Jurkat, Clone E6-1 (cell line): ENCODE measurements at places on chromosomes 5 and 9.
A peak's percentile ranks its signal among the peaks of the same experiment; 100 is the strongest.

GRCh38 chr5:121462441-121462840 lies 389.2 kb upstream of the FTMT start:
- no peak for DNase-seq

DNA sequence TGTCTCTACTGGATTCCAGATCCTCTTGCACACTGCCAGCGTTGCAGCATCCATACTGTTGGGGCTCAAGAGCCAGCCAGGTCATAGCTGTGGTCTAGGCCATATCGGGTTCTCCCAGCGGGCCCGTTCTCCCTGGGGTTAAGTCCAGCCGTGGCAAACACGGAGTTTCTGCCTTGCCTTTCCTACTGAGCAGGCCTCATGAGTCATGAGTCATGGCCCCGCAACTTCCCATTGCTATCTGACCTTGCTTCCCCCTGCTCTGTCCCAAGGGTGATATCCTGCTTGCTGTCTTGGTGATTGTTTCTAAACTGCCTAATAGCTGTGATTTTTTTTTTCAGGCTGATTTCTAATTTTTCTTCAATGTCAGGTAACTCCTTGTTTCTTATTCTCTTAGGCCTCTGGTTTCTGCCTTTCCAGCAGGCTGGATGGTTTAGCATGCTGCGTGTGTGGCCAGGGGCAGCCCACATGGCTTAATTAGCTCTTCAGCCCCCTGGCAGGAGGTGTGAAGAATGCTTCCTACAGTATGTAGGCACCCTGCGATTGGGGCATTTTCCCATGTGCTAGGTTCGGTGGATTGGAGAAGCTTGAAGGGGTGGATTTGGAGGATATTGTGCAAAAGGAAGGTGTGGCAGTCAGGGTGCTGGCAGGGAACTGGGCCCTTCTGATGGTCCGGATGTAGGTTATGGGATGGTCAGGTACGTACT lies 18.7 kb downstream of the DAPK1 start:
- DNase-seq = no peak

GRCh38 chr5:2542821-2543220 lies 208.7 kb downstream of the IRX2 start:
- DNase-seq = no peak

DNA sequence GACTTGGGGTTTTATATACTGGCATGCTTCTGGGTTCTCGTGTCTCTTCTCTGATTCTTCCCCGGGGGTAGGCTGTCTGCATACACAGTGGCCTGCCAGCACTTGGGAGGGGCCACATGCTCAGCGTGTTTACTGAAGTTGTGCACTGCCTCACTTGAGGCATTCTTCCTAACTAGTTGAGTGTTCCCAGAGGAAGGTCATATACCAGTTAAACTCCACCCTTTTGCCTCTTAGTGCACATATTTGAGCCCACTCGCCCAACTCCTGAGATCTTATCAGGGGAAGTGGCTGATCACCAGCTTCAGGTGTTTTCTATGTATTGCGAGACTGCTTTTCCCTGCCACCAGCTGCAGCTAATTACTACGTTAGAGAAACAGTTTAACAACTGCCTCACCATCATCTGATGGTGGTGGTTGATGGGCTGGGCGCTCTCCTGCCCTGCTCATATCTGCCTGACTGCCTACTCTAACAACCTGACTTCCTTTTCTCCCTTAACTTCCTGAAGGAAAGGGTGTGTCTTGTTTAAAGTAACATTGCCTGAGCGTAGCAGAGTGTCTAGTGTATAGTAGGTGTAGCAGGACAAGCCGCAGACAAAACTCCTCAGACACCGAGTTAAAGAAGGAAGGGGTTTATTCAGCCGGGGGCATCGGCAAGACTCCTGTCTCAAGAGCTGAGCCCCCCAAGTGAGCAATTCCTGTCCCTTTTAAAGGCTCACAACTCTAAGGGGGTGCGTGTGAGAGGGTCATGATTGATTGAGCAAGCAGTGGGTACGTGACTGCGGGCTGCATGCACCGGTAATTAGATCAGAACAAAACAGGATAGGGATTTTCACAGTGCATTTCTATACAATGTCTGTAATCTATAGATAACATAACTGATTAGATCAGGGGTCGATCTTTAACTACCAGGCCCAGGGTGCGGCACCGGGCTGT lies 60.1 kb upstream of the CLINT1 start:
- peak; percentile 96 for DNase-seq

- DNase-seq = no peak
These were observed 47.9 kb downstream of the COL5A1 start for GRCh38 chr9:134689321-134690181.

GRCh38 chr9:127904561-127905003 lies 5.2 kb upstream of the ST6GALNAC6 start:
- DNase-seq = no peak

GRCh38 chr9:22211588-22212360 lies 202.7 kb upstream of the CDKN2B start:
- no peak for DNase-seq

GRCh38 chr5:96973532-96974401 lies 37.9 kb downstream of the LNPEP start:
- peak; percentile 57 for DNase-seq

DNA sequence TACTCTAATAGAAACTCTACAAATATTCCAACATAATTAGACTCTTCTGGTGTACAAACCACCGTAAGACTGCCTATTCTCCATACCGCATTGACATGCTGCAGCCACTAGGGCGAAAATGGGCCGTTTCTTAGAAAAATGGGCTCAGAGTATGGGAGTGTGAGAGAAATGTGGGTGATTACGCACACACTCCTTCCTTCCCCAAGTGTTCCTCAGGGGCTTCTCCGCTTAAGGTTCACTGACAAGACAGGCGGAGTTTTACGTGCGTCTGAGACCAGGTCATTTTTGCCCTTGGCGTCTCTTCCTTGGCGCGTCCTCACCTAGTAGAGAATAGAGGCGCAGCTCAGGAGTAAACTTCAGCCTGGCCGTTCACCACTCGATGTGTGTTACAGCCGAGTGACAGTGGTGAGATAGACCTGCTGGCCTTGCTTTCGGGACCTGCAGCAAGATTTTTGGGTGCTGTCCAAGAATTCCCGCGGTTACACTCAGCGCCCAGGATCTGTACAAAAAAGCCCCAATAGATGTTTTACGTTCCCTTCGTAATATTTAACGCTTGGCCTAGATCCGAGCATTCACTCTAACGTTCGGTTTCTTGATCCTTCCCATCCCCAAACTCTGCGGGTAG lies 1.8 kb upstream of the NTRK2 start:
- DNase-seq = peak; percentile 0

GRCh38 chr9:128551657-128552152 lies 682 bp upstream of the SPTAN1 start:
- no peak for DNase-seq

DNA sequence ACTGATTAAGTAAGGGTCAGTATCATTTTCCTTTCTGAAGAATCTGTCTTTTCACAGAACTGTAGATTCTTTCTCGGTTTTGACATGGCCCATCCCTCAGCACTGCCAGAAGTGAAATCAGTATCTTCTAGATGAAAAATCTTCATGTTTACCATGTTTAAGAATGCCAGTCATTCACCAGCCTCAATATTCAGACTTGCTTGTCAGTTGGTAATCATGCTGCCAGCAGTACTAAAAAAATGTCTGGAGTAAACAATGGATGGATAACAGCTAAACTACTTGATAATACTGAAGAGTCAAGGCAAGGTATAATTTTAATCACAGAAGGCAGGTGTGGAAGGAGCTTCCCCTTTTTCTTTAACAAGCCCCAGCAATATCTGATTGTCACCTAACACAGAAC lies 306.8 kb upstream of the DMAC1 start:
- DNase-seq = no peak

- peak; percentile 37 for DNase-seq
These were observed 28.8 kb downstream of the TMEM174 start for GRCh38 chr5:73201547-73202513.

- DNase-seq = no peak
These were observed 259.1 kb upstream of the PPP1R2B start for GRCh38 chr5:156590978-156591377.

- no peak for DNase-seq
These were observed 1.1 kb downstream of the HEXB start for GRCh38 chr5:74685979-74686631.

DNA sequence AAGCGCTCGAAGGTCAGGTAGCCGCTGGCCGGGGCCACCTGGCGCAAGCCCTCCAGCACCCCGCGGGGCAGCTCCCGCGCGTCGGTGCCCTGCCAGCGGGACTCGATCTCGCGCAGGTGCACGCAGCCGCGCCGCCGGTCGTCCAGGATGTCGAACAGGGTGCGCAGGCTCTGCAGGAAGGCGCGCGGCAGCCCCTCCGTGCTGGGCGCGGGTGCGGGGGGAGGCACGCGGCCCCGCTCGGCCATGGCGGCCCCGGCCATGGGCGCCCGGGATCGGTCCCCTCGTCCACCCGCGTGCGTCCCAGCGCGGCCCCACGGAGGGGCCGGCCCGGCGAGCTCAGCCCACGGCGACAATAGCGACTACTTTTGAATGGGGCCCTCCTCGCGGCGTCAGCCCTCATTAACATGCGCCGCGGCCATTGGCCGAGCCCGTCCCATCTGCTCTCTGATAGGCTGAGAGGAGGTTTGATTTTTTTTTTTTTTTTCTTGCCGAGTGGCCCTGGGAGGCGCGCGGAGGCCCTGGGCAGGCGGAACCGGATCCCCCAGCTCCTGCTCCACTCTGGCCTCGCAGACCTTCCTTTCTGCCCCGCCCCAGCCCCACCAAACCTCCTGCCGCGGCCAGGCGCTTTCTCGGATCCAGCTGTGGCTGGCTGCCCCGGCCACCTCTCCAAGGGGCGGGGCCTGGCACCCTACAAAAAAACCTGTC lies at the start of gene SAPCD2:
TSS of gene SAPCD2 (minus strand) at position 357 of the 705 bp plus-strand sequence. CDS start at position 260, 97 bp downstream.
- peak; percentile 85 for DNase-seq

DNA sequence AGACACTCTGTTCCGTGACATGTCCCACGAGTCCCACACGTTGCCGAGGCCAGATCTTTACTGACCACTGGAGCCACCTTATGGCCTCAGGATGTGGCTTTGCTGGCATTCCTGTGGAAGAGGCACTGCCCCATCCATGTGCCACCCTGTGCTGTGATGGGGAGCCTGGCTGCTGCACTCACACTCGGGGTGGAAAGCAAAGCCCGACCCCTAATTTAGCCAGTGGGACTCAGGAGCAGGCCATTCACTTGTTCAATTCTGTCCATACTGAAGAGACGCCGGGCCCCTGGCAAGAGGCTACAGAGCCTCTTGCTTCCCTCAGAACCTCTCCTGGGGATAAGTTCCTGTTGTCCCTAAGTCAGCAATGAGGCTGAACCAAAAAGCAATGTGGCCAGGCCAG lies 18.6 kb upstream of the CEP72 start:
- no peak for DNase-seq

GRCh38 chr5:131068893-131069643 lies 96.0 kb downstream of the HINT1 start:
- DNase-seq = peak; percentile 87

DNA sequence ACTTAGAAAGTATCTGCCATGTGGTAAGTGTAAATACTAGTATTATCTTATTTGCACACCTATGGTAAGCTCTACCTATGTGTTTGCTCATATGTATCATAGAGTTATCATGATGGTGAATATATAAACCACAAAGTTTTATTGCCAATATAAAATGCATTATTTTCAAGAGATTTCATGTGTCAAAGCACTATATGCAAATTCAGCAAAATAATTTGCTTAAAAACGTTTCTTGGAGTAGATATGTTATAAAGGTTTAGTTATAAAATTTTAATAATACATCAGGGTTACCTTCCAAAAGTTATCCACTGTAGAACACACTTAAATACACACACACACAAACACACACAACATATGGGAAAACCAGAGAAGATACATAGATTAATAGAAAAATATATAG lies 1431.7 kb upstream of the C9orf72 start:
- DNase-seq = no peak

DNA sequence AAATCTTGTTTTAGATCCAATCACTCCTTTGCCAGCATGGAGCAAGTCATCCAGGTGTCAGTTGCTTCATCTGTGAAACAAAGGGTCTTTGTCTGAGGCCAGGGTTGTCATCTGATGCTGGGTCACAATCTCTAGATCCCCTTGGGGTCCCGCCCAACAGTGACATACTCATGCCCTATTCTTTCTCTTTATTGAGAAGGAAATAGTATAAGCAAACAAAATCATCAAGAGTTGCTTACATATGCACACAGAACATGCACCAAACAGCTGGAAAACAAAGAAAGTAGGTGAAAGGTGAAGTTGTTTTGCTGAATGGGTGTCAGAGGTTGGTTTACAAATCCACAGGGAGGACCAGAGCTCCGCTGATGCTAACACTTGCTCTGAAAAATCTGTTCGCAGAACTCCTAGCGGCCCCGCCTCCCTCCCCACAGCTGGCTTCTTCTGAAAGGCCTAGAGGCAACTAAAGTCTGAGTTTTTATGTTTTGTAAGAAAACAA lies 106.1 kb upstream of the SLC44A1 start:
- no peak for DNase-seq

DNA sequence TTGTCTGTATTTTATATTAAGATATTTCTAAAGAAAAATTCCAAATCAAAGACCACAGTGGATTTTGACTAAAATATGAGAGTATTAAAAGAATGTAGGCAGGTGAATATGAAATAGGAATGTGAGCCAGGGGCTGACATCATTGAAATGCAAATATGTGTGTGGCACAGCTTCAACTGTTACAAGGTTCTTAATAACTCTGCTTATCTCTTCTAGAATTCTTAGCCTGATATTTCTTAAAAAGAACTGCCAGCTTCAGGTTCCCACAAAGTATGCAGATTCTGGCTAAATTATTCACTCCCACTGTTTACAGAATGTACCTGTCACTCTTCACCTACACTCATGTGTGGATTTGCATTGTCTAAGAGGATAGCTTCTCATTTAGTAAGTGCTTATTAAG lies 274.4 kb downstream of the DIRAS2 start:
- DNase-seq = no peak

DNA sequence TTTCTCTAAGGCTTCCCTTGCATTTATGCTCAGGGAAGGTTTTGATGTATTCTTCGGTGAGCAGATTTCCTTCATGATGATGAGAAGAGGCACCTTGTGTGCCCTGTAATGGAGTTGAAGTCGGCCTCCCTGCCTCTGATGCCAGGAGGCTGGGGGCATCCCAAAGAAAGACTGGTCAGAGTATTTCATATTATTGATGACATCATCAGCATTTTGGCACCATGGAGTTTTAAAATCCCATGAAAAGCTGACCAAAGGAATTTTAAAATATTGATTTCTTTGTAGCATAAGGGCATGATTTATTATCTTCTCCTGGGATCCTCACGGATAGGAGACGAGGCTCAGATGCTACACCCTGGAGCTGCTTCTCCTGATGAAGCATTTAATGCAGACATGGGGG lies 231.2 kb upstream of the IRX1 start:
- no peak for DNase-seq

GRCh38 chr5:164941132-164941531 lies 1435.7 kb downstream of the MAT2B start:
- DNase-seq = no peak

GRCh38 chr9:135701959-135702721 lies at the start of gene KCNT1:
Gene KCNT1 (plus strand): TSS chr9:135702185. CDS start chr9:135702259, 74 bp downstream.
- DNase-seq = no peak

DNA sequence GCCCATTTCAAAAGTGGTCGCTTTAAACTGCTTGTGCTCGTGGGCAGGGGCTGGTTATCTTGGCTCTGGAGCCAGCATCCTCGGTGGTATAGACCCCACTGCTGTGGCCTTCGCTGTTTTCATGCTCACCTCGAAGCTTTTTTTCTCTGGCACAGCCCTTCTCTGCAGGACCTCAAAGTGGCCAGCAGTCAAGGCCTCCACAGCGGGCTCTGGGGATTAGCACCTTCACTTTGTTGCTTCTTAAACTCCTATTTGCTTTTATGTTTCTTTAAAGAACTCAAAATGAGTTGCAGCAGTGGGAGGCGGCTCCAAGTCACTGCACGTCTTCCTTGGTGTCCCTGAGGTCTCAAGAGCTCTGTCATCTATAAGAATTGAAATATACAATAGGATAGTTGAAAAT lies 165.1 kb downstream of the CACNA1B start:
- no peak for DNase-seq

- DNase-seq = no peak
These were observed 399.3 kb upstream of the CDH9 start for GRCh38 chr5:27437594-27438200.
